ENCODE measurements at places on chromosomes 1 and 21. TPM values are rescaled to one million over a fixed set of nuclear protein-coding genes. Genes with fewer than 3 reads are reported as not detected.

DNA sequence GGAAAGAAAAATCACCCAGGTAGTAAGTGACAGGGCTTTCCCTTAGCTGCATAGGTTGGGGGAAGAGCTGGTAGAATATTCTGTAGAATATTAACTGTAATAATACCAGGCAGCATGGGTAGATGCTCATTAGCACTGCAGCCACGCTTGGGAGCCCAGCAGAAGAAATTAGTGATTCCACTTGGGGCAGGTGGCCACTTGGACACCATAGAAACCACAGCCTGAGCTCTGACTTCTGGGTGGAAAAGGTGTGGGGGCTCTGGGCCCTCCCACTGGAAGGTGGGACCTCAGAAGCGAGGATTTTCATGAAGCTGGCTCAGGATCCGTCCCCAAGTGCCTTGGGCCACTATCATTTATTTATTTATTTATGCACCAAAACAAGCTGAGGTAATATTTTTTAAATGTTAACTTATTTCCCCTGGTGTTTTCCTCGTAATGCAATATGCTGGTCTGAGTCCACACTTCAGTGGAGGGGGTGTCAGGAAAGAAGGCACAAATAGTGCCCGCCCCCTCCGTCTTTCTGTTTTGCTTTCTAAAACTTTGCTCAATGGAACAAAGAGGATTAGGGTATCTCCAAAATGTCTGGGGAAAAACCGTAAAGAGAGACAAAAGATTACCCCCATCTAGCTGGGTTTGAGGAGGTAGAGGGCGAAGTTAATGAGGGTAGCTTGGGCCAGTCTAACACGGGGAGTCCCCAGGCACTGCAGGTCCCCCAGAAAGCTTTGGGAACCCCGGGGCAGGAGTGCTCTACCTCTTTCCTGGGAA, 75.2 kb upstream of the GADD45A start:
- no peak for DNase-seq

DNA sequence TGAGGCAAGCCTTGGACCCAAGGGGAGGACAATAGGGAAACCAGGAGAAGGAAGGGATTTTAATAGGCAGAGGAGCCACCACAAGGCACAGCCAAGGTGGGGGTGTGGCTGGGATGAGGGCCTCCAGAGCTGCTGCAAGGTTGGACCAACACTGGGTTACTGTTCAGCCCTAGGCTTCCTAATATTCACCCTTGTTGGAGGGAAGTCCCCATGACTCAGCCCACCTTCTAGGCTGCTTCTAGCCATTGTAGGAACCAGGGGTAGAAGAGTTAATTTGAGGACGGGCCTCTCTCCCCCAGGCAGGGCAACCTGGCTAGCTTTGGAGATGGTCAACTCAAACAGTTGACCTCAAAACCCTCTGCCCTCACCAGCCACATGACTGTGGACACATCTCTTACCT, 59.5 kb downstream of the KCNN3 start:
- peak; percentile 13 for DNase-seq

- no peak for DNase-seq
Observed at GRCh38 chr1:20074055-20074724, 4.2 kb downstream of the PLA2G5 start.

- DNase-seq: peak; percentile 77
Observed at GRCh38 chr1:158149577-158150269, 31.0 kb upstream of the CD1D start.

DNA sequence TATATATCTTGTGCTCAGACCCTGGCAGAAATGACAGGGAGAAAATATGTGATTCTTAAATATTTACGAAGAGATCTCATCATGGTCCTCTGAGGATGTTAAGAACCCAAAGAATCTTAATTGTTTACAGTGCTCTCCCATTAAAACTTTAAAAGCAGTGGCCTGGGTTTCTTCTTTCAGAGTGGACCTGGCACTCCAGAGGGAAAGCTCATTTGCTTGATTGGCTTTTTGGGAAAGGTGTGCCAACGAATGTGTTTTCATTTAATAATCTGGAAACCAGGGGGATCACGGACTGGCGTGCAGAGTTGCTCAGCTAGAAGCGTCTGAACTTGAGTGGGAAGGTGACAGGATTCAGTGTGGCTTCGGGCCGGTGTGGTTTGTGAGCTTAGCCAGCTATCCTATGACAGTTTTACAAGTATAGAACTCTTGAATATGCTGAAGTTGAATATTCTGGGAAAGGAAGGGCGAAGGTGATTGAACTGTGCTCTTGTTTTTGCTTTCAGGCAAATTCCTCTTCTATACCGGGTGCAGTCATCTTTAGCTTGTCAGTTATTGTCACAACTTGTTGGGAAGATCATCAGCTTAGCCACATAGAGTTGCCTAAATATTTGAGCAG, 154.8 kb downstream of the C1orf21 start:
- DNase-seq: no peak

DNA sequence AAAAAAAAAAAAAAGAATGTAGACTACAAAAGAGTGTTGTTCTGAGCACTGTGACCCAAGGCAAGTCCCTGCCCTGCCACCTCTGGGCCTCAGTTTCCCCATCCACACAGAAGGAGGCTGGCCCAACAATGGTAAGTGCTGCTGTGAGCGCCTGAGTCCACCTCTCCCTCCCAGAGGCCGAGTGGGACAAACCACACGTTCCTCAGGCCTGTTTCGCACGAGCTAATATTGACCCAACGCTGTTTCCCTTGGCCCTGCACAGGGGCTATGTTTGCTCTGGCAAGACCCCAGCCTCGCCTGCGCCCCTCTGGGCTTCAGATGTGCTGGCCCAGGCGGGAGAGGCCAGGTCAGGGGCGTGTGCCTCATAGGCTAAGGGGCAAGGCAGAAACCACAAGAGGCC, 12.6 kb upstream of the LAPTM5 start:
- DNase-seq: no peak

- DNase-seq: peak; percentile 45
Observed at GRCh38 chr1:7915826-7916500, 24.7 kb downstream of the TNFRSF9 start.

DNA sequence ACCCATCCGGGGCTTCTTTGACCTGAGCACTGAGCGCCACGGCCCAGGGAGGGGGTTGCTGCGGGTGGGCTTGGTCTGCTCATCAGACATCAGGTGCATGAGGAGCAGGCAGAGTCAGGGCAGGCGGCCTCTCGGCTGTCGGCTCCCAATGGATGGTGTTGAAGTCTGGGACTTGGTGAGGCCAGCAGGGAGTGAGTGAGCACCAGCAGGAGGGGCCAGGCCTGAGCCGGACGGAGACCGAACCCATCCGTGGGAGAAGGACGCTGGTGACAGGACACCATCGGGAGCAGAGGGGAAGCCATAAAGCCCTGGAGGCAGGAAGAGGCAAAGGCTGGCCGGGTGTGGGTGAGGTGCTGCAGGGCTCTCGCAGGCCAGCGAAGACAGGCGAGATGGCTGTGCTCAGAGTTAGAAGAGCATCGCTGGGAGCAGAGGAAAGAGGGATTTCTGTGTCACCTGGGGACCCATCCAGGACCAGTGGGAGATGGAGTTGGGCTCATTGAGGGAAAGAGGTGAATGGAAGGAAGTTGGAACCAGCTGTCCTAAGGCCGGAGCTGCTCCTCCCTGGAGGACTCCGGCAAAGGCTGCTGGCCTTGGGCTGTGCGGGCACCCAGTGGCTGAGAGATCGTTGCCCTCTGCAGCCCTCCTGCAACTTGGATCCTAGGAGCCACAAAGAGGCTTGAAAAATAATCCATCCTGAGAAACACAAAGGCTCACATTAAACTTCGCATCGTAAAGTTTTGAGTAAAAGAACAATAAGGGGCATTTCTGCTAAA, 49.9 kb downstream of the PDE9A start:
- no peak for DNase-seq

- DNase-seq: no peak
Observed at GRCh38 chr1:159229896-159230295, 25.2 kb downstream of the ACKR1 start.

GRCh38 chr21:45954261-45954660, 27.3 kb upstream of the COL6A1 start:
- no peak for DNase-seq

- no peak for DNase-seq
Observed at GRCh38 chr1:188170935-188171334, 1342.2 kb downstream of the PLA2G4A start.

DNA sequence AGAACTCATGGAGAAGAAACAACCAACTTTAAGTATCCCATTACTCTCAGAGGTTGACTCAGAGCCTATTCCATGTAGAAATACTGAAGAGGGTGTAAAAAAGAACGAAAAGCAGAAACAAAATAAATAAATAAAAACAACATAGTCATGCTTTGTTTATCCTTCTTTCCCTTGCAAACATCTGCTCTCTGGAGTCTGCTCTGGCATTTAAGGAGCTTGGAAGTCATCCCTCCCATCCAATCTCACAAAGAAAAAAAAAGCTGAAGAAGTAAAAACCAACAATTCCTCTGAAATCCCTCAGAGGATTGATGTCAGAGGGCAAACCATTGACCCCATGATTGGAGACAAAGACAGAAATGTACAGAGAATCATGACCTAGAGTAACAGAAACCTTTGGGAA, 302.6 kb upstream of the GREM2 start:
- no peak for DNase-seq

- no peak for DNase-seq
Observed at GRCh38 chr21:44337449-44337848, 1.7 kb downstream of the CFAP410 start.

GRCh38 chr1:109479311-109479710, 4.4 kb upstream of the ATXN7L2 start:
- DNase-seq: no peak

DNA sequence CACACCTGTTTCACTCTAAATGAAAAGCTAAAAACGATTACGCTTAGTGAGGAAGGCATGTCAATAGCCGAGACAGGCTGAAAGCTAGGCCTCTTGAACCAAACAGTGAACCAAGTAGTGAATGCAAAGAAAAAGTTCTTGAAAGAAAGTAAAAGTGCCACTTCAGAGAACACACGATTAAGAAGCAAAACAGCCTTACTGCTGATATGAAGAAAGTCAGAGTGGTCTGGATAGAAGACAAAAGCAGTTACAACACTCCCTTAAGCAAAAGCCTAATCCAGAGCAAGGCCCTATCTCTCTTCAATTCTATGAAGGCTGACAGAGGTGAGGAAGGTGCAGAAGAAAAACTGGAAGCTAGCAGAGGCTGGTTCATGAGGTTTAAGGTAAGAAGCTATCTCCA, 130.7 kb downstream of the SIPA1L2 start:
- no peak for DNase-seq

GRCh38 chr1:75796376-75797272, at the start of gene MSH4:
MSH4 (plus strand) TSS chr1:75796882; CDS start chr1:75796986, 104 bp downstream.
- no peak for DNase-seq

DNA sequence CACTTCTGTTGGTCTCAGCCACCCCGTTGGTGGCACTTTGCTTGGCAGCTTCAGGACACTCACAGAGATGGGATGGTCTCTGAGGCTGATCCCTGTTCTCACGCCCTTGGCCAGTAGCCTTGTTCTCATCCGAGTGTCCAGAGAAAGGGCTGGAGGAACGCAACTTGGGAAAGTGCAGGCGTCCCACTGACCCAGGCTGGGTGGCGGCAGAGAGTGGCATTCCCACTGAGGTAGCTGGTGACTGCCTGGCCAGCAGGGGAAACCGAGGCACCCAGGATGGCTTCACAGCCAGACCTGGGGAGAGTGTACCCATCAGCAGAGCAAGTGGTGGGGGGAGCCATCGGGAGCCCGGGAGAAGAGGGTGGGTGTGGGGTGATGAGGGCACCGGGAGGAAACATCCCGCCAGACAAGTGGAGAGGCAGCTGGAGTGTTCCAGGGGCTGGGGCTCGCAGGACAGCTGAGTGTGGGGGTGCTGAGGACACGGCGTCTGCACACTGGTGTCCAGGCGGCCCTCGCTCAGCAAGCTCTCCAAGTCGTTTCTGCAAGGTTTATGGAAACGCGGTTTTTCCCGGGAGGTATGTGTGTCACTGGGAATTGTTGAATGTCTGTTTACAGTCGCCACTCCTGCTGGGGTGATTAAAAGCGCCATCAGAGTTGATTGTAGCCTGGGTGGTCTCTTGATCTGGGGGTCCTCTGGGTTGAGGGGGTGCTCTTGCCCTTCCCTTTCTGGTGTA, 97.8 kb downstream of the SIK1 start:
- DNase-seq: no peak

DNA sequence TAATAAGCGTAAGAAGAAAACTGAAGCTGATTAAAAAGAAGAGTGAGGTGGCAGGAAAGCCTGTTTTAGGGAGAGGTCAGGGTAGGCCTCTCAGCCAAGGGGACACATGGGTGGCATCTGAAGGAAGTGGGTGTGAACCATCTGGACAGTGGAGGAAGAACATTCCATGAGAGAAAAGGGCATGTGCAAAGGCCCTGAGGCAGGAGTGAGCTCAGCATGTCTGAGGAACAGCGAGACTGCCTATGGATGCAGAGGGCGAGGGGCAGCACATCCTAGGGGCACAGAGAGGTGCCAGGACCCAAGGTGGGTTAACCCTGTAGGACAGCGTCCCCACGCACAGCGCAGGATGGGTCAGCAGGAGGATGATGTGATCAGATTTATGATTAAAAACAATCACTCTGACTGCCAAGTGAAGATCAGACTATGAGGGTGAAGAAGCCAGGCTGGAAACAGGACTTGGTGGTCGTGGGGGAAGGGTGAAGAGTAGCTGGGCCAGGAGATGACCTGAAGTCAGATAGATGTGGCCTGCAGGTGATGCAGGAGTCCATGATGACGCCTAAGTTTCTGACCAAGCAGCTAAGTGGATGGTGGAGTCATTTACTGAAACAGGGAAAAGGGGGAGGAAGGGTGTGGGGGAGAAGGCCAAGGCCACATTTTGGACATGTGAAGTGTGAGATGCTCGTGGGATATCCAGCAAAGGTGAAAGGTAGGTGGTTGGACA, 37.9 kb downstream of the PABPC4 start:
- no peak for DNase-seq

GRCh38 chr1:156727926-156728598, at the start of gene METTL25B:
METTL25B (plus strand) TSS chr1:156728469; CDS start chr1:156729105, 636 bp downstream.
- DNase-seq: peak; percentile 87

- no peak for DNase-seq
Observed at GRCh38 chr1:185965870-185966269, 231.7 kb downstream of the HMCN1 start.

- peak; percentile 82 for DNase-seq
Observed at GRCh38 chr1:183915625-183916510, 110.9 kb downstream of the RGL1 start.

DNA sequence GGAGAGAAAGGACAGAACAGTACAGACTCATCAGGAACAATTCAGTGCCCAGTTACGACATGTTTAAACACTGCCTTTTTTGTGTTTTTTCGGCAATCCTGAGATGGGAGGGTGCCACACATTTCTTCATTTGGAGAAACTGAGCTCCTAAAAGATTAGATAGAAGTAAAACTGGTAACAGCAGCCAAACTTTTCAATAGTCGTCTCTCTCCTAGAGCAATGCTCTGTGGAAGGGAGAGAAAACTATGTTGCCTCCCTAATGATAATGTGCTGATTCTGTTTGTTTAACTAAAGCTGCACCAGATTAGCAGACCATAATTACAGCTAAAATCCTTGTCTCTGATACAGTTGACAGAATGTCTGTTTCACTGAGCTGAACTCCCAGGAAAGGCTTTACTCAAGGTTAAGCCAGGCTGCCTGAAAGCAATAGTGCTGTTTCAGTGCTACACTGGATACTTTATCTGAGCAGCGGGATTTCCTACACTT, 76.2 kb upstream of the CXADR start:
- no peak for DNase-seq

Gene CDC20
- 108 TPM for total RNA-seq

Gene HHIPL2
- total RNA-seq: not detected

Gene RGS1
- total RNA-seq: 25.8 TPM

Gene FAM151A
- not detected for total RNA-seq

Gene ANKRD65
- 0.17 TPM for total RNA-seq

Measured in activated T-cell treated with anti-CD3 and anti-CD28 coated beads, Interleukin-2, amount 50 U/mL, for 72 hours (primary cell).